Vagina (tissue), 2 donors: ENCODE measurements at places on chromosomes 2 and 18.

- no peak for DNase-seq
These were observed 47.3 kb downstream of the SOCS6 start for GRCh38 chr18:70335892-70336726.

DNA sequence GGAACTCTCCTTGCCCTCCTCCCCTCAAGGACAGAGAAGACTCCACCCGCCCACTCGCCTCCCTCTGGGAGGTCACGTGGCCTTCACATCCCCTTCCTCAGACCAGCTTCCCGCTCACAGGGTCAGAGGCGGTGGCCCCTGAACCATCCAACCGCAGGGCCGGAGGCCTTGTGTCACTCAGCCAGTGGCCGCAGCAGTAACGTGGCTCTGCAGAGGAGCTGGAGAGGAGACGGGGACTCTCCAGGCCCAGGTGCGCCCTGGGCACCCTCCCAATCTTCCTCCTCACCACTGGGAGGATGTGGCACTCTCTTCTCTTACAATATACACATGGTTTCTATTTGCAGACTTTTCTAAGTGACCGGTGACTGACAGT lies 161.7 kb downstream of the TWIST2 start:
- DNase-seq, result no peak

- no peak for DNase-seq
These were observed 33.9 kb downstream of the MAP4K4 start for GRCh38 chr2:101731221-101732054.

DNA sequence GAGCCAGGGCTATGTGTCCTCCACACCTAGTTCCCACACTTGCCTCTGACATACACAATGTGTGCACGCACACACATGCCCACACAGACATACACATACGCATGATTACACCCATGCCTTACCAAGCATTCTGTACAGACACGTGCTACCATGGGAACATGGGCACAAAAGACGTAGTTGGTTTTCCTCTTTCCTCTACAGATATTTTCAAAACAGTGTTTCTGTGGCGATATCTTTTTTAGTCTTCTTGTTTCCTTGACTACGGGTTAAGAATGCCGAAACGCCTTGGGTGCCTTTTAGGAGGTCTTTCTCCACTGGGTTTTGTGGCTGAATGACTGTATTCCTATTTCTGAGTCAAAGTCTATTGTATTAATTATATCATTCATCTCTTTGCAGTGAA lies 75.5 kb upstream of the SPTBN1 start:
- no peak for DNase-seq

DNA sequence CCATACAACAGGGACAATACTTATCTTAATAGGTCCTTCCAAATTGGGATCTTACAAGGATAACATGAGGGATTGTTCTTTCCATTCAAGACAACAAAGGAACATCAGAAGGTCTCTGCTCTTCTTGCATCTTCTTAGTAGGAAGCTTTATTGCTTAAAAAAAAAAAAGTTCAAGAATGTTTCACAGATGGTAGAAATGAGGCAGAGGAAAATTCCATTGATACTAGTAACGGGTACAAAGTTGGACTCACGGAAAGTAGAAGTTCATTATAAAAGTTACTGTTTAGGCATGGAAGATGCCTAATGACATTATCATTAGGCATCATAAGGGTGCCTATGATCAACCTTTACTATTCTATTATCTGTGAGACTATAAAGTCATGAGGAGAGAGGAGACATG lies 136.2 kb downstream of the LAMA3 start:
- no peak for DNase-seq

DNA sequence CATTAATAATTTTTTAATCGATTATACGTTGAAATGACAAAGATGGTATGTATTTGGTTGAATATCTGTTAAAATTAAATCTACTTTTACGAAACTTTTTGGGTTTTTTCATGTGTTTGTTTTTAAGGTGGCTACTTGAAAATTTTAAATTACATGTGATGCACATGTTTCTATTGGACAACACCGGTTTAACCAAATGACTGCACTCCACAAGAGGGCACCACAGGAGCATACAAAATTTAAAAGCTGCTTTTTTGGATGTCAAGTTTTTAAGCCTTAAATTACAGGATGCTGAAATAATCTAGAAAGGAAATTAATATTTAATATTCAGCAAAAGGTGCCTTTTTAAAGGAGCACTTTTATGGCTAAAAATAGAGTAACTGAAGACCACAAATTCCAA lies 98.7 kb downstream of the ACVR1 start:
- DNase-seq, result no peak

DNA sequence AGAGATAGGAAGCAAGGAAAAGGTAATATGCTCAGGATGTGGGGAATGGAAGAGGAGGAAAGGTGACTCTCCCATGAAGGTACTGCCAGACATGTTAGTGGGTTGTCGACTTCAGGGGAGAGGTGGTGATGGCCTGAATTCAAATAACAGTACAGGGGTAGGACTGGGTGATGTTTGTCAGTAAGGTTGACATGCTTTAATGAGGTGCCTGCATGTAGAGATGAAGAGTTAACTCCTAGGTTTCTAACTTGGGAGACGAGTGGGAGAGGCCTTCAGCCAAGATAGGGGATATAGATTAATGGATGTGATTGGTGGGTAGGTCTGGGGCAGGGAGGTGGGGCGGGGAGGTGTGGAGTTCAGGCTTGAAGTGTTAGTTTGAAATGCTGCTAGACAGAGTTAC lies 2.6 kb downstream of the NAPG start:
- no peak for DNase-seq

- no peak for DNase-seq
These were observed 28.5 kb downstream of the SLC66A2 start for GRCh38 chr18:79922971-79923411.

- DNase-seq, result no peak
These were observed 146.8 kb downstream of the ALK start for GRCh38 chr2:29774624-29775023.

DNA sequence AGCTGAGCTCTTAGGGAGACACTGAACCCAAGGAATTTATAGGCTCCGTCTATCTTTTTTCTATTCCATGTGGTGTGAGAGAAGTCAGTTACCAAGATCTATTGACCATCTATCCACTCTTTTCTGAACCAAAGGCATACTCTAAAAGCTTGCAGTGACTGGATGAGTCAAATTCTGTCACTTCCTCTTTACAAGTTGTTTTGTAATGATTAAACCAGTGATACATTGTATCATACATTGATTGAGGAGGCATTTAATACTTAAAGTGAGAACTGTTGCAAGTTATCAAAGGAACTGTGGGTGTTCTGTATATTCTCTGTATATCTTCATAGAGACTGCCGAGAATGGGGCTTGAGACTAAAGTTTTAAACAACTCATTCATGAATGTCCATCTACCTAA lies 188.8 kb downstream of the CAMKMT start:
- DNase-seq, result no peak

- no peak for DNase-seq
These were observed 326.9 kb upstream of the HNRNPA3 start for GRCh38 chr2:176885661-176886060.

- DNase-seq, result no peak
These were observed 229.7 kb downstream of the ANKRD36B start for GRCh38 chr2:97359861-97360584.

GRCh38 chr2:199804831-199805230 lies 46.2 kb downstream of the FTCDNL1 start:
- no peak for DNase-seq

GRCh38 chr2:178716394-178716793 lies 90.8 kb downstream of the TTN start:
- DNase-seq, result no peak

- no peak for DNase-seq
These were observed 173.1 kb downstream of the UXS1 start for GRCh38 chr2:106020821-106021661.

GRCh38 chr2:9768388-9768787 lies 74.9 kb upstream of the TAF1B start:
- DNase-seq, result no peak

DNA sequence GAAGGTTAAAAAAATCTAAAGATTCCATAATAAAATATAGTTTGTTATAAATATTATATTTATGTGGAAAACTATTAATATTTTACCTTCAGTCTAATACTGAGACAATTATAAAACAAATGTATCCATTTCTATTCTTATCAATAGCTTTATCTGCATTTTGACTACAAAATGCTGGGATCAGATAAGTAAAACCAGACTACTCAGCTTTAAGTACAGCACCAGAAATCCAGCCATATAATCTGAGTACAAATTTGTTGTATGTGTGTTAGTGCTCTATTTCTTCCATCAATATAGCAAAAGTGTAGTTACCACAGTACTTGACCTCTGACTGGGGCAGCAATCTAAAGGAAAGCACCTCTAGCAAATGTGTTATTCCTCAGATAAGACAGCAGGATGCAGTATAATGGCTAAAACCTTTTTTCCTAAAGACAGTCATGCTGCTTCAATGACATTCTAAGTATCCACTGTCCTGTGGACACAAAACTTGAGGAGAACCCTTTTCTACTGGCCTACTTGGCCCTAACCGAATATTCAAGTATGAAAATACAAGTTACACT lies 68.1 kb downstream of the OLA1 start:
- DNase-seq, result no peak

- no peak for DNase-seq
These were observed 48.4 kb downstream of the ATP8B1 start for GRCh38 chr18:57754577-57755338.

DNA sequence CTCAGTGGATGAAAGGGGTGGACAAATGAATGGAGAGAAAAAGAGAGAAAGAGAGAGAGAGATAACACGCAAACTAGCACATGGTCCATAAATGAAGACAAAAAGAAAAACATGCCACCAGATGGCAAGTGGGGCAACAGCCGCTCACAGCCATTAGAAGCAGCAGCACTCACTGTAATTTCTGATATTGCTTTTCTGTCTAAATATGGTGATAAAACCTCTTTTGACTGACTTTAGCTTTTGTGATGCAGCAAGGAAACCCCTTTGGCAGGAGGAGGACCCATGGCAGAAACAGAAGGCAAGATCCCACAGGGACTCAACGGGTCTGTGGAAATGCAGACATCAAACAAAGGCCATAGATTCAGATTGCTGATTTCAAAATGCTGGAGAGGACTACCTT lies 88.0 kb upstream of the CDH20 start:
- DNase-seq, result no peak

DNA sequence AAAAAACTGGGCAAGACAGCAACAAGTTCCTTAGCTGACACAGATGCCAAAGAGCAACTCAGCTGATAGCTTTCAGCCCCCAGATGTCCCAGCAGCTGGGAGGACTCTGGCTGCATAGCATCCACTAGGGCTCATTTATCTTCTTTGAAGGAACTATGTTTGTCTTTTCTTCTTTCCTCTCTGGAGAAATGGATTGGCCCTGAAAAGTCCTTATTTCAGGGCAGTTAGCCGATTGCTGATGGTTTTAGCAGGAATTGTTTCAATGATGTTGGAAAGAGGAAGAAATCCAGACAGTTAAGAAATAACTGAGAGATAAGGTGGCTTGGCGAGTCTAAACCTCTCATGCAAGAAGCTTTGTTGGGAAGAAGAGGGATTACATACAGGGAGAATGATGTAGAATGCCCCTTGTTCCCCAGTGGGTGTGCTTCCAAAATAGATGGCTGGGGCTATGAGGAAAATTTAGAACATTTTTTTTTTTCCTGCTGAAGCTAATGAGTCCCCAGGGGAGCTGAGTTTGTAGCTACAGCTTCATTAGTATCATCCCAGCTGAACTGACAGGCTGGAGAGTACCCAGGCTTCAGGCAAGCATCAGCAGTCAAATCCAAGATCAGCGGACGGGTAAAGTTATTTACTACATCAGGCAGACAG lies 33.6 kb upstream of the SERPINE2 start:
- DNase-seq, result no peak
